ENCODE measurements at places on chromosomes 5 and 9. TPM values are rescaled to one million over a fixed set of nuclear protein-coding genes. Genes with fewer than 3 reads are reported as not detected.

DNA sequence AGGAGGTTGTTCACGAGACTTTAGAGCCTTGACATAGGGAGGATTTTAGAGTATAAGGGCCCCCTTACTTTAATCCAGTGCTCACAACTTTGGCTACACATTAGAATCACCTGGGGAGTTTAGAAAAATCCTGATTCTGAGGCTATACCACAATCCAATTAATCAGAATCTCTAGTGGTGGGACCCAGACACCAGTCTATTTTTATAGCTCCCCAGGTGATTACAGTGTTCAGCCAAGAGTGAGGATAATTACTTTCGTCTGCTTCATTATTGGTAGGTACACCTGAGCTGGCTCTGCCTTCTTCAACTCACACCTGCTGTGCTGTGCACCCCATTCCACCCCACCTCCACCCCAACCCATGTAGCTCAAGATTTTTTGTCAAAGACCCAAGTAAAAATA is 141.3 kb upstream of the EPB41L4A start:
- DNase-seq: no peak

The SOWAHA gene
- total RNA-seq: 2.5 TPM

DNA sequence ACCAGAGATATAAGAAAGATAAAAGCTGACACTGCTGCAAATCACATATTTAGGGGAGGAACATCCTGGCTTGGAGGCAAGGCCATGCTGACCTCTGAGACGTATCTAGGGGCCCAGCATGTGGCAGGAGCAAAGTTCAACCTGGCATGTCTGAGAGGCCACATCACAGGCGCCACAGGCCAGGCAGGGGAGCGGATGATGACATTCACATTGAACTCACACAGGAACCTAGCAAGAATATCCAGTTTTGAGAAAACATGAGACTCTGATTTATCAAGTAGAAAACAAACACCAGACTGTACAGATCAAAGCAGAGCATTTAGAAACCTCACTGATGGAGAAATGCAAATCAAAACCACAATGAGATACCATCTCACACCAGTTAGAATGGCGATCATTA is 64.2 kb upstream of the STK32A start:
- no peak for DNase-seq

- DNase-seq: no peak
Measured at GRCh38 chr5:9869616-9870288, 239.6 kb upstream of the TAS2R1 start.

DNA sequence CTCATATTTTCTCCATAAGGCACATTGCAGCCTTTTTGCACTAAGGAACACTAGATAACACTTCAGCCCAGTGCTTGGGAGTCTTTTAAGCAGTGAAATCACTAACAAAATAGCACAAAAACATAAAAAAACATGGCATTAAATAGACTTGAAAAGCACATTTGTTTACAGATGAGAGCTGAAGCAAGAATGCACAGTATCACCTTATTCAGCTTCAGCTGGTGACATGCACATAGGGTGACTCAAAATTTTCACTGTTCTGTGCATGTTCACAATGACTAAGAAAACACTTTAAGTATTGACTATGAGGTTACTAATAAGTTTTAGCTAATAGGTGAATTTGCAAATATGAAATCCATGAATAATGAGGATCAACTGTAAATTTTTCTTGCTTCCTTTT is 293.9 kb upstream of the TARS1 start:
- DNase-seq: no peak

The GFI1B gene
- not detected for total RNA-seq

- no peak for DNase-seq
Measured at GRCh38 chr9:112360047-112360804, 19.7 kb upstream of the HSDL2 start.

Data from sciatic nerve (tissue), 2 donors.